ENCODE measurements at places on chromosomes 13 and 19.
A peak's percentile ranks its signal among the peaks of the same experiment; 100 is the strongest.

GRCh38 chr13:110047496-110047895, 259.5 kb downstream of the COL4A1 start:
- peak; percentile 46 for DNase-seq

- no peak for DNase-seq
These were observed 1073.4 kb downstream of the PCDH17 start for GRCh38 chr13:58704953-58705352.

DNA sequence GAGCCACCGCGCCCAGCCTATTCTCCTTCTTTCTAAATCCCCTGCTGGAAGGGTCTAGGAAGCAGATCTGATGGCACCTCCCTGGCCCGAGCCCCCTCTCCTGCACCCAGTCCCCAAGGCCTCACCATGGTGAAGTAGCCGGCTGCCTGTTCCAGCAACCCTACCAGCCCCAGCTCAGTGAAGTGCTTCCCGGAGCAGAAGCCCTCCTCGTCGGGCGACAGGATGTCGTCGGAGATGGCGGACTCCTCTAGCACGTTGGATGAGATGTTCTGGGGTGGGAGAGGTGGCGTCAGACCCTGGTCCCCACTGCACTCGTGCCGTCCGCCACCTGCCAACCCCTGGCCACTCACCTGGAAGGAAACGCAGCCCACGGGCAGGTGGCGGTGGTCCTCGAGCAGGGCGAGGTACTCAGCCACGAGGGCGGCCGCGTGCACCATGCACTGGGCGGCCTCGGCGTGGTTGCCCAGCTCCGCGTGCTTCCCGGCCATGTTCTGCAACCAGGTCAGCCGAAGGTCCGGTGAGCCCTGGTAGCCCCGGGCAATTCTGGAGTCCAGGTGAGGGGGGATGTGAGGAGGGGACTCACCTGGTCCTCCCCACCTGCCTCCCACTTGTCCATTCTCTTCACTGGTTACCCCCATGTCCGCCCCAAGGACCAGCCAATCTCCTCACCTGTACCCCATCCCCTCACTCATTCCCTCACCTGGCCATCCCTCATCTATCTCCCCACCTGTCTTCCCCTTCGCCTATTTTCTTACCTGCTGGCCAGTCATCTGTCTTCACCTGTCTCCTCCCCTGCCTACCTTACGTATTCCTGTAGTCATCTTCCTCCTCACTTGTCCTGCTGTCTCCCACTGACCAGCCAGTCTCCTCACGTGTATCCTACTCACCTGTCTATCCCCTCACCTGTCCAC, 11.5 kb upstream of the KANK2 start:
- no peak for DNase-seq

DNA sequence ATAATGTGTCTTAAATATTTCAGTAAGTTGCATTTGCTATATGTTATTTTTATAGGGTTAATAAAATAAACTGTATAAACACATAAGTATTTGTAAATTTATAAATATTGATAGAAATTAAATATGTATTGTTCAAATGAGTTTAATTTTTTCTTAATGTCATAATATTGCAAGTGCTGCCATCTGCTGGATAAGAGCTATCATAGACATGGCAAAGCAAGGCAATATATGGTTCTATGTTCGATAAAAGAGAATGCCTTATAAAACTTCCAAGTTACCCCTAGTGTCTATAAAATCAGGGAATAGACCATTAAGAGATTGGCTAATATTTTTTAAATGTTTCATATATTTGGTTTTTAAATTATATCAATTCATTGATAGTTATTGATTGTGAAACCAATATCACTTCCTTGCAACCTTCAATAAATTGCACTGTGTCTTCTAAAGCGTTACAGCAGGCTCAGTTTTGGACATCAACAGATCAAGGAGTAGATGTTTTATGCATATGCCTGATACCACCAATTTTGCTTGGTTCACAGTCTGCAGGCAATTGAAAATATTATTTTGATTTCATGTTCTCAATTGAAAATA, 29.0 kb upstream of the SLITRK6 start:
- no peak for DNase-seq

DNA sequence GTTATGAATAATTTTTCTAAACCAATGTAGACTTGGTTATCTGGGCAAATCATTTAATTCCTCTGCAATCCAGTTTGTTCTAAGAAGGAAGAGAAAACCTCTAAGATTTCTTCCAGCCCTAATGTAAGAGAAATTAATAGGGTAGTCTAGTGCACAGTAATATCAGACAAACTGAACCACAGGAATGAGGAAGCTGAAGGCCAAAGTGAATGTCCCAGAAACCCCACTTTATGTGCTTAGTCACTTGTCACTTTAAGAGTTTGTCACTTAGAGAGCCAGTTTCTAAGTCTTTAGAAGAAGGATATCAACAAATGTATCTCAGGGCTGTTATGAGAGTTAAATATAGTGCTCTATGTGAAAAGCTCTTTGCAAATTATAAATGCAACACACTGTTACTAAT, 750.6 kb downstream of the DIAPH3 start:
- no peak for DNase-seq

DNA sequence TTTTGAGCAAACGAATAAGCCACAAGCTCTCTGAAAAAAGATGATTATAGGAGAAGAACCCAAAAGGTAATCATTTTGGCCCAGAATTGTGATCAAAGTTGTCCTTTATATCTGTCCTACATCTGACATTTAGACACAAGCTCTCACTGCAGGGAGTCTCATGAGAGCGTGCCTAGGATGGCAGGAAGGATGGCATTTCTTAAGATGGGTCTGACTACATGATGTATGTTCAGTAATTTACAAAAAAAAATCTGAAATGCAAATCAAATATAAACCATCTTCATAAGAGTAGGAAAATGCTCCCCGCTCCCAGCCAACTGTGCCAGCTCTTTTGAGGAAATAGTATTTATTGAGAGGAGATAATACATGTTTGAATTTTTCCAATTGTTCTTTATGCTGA, 81.0 kb upstream of the MBNL2 start:
- no peak for DNase-seq

- DNase-seq = no peak
These were observed 25.0 kb downstream of the GRIN2D start for GRCh38 chr19:48418317-48419064.

DNA sequence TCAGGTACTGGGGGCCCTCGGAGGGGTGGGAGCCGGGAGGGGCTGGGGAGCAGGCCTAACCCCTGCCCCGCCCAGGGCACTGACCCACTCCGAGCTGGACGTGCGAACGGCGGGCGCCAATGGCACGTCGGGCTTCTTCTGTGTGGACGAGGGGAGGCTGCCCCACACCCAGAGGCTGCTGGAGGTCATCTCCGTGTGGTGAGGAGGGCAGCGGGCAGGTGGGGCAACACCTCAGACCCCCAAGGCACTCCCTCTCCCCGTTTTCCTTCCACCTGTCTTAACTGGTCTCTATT, 18.2 kb downstream of the HPN start:
- DNase-seq = no peak

DNA sequence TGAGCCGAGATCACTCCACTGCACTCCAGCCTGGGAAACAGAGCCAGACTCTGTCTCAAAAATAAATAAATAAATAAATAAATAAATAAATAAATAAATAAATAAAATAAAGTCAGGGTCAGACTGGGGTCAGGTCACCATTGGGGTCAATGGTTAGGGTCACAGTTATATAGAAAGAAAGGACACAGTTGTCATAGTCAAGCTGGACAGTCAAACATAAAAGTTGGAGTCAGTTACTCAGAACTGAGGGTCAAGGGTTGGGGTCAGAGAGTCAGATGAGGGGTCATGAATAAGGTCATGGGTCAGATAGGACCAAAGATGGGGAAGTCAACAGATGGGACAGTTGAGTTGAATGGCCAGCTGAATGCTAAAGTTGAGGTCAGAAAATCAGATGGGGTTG, 16.7 kb upstream of the EPOR start:
- DNase-seq = no peak

- peak; percentile 99 for DNase-seq
These were observed 37.6 kb downstream of the GRIK5 start for GRCh38 chr19:42032431-42032830.

DNA sequence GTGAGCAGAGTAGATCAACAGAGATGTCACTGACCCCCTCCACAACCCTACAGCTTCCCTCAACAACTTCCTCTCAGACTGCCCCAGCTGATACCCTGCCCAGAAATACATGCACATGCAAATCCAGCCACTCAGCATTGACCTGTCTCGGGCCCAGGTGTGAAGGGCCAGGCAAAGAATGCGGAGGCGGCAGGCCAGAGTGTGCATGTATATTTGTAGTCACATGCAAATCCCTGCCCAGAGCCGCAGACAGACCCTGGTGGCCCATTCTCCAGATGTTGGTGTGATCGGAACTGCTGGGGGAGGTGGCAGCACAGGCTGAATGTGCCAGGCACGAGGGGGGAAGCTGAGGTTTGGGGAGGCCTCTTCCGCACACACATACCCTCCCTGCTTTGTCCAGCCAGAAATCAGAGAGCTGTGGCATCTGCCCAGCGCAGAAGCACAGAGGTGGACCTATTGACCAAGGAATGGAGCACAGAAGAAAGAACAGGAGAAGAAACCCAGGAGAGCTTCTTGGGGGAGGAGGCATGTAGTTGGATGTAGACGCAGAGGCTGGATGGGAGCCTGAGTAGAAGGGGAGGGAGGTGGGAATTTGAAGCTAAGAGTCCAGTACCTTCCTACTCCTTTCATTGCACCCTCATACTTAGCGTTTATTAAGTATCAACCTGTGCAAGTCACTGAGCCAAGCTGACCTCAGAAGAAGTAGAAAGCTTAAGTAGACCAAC, 14.4 kb downstream of the MEF2B start:
- DNase-seq = no peak

- DNase-seq = no peak
These were observed 687 bp upstream of the CIRBP start for GRCh38 chr19:1268226-1269064.

DNA sequence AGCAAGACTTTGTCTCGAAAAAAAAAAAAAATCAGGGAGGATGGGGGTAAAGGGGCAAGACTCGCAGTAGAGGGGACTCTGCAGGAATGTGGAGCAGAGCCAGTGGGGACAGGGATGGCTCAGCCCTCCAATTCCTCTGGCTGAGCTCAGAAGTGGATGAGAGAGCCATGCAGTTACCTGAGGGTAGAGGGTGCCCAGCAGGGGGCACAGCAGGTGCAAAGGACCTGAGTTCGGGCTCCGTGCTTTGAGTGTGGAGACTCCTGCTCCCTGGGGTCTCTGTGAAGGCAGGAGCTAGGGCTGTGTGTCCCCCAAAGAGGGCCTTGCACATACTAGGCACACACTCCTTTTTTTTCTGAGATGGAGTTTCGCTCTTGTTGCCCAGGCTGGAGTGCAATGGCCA, 7.7 kb downstream of the DOCK6 start:
- no peak for DNase-seq

- no peak for DNase-seq
These were observed 913.2 kb upstream of the GPC6 start for GRCh38 chr13:92313382-92313781.

DNA sequence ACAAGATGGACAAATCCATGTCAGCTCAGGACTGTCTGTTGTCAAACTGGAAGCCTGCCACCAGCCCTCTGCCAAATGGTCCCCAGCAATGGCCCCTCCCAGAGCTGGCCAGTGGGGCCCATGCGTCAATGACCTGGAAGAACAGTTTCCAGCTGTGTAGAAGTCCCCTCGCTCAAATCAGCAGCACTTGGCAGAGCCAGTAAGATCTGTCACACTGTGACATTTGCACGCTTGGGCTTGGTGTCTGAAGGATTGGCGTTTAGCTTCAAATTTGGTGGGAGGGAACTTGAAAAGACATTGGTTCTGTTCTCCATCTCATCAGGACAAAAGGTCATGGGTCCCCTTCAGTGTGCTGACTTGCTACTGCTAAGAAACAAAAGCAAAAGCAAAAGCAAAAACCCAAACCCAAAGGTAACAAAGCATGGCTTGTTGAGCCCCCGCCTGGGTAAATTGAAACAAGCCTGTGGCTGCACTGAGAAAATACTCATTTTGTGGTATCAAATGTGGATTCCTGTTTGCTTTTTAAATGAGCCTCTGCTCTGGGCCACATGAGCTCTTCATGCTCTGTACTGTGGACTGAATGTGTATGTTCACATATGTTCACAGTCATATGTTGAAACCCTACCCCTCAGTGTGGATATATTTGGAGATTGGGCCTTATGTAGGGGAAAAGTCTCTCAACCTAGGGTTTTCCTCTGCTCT, 253.6 kb upstream of the MAB21L1 start:
- DNase-seq = no peak

DNA sequence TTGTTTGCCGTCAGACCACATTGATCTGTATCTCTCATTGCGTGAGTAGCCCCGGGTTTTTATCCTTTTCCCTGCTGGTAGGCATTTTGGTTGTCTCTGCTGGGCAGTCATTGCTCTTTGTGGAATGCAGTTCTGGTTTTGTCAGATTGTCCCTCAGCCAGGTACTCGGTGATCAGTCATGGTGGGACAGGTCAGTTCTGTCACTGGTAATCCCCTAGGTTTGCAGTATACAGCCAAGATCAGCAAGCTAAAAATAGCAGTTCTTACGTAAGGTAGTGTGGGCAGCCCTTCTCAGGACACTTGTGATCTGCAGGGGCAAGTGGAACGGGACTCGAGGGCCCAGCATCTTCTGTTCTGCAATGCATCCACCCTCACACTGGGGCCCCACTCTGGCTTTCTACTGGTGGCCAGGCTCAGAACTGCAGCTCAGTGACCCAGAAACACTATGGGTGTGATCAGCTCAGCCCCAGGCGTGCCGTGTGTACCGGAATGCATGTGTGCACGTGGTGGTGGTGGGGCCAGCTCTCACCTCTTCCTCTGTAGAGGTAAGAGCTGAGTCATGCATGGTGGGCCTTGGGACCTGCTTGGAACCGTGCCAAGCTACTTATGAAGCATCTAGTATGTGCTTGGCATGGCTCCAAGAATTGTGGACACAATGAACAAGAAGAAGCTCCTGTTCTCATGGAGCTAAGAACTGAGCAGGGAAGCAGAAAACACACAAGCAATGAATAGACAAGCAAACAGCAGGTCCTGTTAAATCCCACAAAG, 6.3 kb downstream of the PLEKHF1 start:
- peak; percentile 68 for DNase-seq

DNA sequence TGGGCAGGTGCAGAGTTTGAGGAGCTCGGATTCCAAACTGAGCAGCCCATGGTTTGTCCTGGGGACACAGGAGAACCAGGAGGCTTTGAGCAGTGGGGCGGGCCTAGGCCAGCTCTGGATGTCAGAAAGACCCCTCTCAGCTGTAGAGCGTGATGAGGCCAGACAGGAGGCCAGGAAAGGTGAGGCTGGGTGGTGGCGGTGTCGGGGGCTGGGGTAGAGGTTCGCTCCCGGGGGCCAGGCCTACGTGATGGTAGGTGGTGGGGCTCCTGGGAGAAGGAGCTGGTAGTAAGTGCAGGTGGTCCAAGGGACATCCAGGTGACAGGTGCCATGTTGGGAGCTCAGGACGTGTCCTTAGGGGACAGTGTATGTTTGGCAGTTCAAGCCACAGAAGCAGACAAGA, 13.5 kb upstream of the PTOV1 start:
- DNase-seq = no peak

GRCh38 chr19:3723883-3724282, 15.7 kb downstream of the TJP3 start:
- DNase-seq = no peak

GRCh38 chr19:38727868-38728660, 16.2 kb downstream of the CAPN12 start:
- DNase-seq = no peak
